Activated CD4-positive, CD25-positive, alpha-beta regulatory T cell treated with anti-CD3 and anti-CD28 coated beads, Interleukin-2, amount 50 U/mL, for 72 hours (primary cell): ENCODE measurements at places on chromosomes 7 and 10.

- no peak for DNase-seq
Observed at GRCh38 chr10:99537086-99537988, 4.6 kb downstream of the NKX2-3 start.

GRCh38 chr10:85448716-85449115 is 917.9 kb downstream of the GRID1 start:
- DNase-seq, result no peak

- DNase-seq, result no peak
Observed at GRCh38 chr10:131001438-131001837, 310.1 kb downstream of the TCERG1L start.

GRCh38 chr10:103678178-103678526 is 177.2 kb downstream of the SH3PXD2A start:
- peak; percentile 78 for DNase-seq

GRCh38 chr7:106844279-106844997 is 20.6 kb upstream of the PIK3CG start:
- no peak for DNase-seq

DNA sequence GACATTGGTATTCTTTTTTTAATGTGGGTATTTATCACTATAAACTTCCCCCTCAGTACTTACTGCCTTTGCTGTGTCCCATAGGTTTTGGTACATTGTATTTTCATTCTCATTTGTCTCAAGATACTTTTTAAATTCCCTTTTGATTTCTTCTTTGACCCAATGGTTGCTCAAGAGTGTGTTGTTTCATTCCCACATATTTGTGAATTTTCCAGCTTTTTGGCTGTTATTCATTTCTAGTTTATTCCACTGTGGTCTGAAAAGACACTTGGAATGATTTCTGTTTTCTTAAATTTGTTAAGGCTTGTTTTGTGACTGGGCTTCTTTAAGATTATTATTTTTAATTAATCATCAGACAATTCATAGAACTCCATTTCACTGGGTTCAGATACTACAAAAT is 105.0 kb downstream of the EPC1 start:
- no peak for DNase-seq

DNA sequence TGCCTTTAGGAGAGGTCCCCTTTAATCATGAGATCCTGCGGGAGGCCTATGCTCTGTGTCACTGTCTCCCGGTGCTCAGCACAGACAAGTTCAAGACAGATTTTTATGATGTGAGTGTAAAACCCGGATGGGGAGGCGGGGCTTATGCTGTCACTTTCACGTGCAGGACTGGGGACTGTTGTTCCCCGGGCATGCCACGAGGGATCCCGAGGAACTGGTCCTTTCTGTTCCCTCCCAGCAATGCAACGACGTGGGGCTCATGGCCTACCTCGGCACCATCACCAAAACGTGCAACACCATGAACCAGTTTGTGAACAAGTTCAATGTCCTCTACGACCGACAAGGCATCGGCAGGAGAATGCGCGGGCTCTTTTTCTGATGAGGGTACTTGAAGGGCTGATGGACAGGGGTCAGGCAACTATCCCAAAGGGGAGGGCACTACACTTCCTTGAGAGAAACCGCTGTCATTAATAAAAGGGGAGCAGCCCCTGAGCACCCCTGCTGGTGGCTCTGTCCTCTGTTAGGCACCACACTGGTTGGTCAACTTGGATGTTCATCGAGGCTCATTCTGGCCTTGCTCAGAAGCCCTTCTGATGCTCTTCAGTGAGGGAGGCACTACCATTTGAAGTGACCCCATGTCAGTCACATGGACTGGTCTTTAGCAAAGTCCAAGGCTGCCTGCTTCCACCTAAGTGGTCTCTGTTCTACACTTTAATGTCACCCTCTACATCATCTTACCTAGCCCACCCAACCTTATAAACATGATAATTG is 2.8 kb downstream of the COPS6 start:
- no peak for DNase-seq

DNA sequence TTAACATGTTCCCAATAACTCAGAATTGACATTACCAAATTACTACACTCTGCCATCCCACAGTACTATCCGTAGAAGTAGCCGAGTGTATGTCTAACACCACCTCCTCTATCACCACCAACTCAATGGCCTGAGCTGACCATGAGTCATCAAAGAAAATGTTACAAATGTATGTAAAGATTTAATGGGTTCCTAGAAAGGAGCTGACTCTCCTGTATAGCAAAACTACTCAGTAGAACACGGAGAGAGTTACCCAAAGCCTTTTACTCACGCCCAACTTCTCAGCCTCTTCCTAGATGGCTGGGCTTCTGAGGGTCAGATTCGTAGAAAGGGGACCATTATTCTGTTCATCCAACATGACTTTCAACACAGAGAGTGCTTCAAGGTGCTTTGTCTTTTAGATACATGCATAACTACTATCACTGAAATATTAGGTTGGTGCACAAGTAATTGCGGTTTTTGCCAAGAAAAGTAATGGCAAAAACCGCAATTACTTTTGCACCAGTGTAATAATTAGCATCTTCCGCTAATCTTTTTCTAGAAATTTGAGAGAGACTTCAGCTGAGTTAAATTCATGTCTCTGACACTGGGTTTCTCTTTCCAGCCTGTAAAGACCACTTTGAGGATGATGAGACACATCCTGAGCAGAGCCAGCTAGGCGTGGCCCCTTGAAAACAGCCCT is 24.0 kb upstream of the NANOS1 start:
- no peak for DNase-seq

DNA sequence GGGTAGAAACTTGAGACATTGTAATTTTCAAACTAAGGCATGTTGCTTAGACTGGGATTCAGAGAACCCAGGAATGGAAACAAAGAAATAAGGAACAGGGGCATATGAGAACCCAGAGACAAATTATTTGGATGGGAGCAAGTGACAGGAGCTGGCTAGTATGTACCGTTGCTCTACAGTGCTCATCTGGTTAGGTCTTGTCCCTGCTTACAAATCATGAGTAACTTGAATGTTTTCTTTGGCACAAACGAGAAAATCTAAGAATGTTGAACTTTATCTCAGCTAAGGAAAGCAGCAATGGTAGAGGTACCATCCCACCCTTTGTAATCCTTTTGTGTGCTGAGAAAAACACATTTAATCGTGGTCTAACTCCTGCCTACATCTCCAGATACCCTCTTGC is 116.0 kb upstream of the IMMP2L start:
- DNase-seq, result no peak

DNA sequence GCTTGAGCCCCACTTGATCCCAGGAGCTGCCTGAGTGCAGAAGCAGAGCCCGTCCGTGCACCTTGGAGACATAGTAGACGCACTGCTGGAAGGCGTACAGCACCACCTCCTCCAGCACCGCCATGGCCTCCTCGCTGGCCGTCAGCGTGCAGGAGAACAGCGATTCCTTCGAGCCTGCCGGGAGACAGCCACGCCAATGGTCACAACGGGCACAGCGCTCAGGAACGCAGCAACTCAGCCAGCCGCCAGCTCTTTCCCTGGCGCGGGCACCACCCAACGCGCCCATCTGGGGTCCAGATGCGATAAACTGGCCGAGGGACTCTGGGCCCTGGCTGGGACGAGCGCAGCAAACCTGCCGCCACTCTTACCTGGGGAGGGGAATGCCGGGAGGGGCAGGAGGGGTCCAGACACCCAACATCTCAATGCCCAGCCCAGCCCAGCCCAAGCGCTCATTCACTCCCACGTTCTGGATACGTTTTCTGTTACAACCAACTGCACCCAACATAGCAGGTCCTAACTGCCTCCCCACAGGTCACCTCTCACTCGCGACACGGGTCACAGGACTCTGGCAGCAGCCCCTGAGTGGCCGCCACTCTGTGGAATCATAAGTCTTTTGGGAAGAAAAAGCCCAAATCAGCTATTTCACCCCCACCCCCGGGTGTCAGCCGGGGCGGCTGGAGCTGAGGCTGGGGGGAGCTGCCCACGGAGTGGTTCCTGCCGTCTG is 41.9 kb downstream of the AP5Z1 start:
- DNase-seq, result no peak

GRCh38 chr10:77261146-77261545 is 376.5 kb downstream of the KCNMA1 start:
- no peak for DNase-seq

- DNase-seq, result no peak
Observed at GRCh38 chr7:26714006-26714405, 150.4 kb downstream of the SKAP2 start.

DNA sequence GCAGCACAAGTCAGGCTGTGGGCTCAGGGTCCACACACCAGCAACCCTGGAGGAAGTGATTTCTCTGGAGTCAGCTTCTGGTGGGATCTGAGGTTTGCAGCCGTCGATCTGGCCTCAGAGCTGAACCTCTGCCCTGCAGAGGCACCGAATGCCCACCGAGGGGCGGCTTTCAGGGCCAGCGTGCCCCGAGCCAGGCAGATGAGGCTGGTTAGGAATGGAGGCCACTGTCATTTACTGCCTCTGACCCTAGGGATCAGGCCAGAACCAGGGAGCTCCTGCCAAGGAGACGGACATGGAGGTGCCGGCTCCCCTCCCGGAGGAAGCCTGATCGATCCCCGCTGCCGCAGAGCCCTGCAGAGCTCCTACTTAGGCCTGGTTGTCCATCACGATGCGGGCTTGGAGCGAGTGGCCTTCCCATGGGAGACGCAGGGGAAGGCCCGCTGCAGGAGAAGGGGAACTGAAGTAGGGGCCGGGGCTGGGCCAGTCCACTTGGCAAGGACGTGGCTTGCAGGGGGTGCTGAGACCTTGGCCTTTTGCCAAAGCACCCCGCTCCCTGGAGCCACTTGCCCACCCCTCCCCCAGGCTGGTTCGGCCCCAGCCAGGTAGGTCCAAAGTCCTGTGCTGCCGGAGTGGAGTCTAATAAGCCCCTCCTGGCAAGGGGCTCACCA is 19.6 kb upstream of the ELFN1 start:
- no peak for DNase-seq

DNA sequence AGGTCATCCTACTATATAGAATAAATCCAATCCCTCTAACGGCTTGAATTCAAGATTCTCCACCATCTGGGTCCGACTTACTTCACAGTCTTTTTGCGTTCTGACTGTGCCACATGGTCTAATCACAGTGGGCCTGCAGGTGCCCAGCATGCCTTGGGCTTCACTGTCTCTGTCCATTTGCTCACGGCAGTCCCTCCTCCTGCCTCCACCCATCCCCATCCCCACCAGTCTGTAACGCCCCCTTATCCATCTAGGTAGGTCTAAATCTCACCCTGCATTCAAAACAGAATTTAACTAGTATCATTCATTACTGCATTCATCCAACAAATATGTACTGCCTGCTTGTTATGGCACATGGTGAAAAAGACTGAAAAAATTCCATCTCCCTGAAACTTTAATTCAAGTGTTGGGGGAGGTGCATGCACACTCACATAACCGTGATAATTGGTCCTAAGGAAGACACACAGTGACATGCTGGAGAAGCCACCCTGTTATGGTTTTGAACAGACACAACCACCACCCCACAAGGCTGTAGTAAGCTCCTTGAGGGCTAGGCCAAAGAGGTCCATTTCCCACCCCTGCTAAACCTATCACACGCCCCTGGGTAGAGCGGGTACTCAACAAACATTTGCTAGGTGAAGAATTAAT is 24.2 kb downstream of the SORBS1 start:
- no peak for DNase-seq

GRCh38 chr10:86141896-86142295 is 224.7 kb downstream of the GRID1 start:
- DNase-seq, result no peak

DNA sequence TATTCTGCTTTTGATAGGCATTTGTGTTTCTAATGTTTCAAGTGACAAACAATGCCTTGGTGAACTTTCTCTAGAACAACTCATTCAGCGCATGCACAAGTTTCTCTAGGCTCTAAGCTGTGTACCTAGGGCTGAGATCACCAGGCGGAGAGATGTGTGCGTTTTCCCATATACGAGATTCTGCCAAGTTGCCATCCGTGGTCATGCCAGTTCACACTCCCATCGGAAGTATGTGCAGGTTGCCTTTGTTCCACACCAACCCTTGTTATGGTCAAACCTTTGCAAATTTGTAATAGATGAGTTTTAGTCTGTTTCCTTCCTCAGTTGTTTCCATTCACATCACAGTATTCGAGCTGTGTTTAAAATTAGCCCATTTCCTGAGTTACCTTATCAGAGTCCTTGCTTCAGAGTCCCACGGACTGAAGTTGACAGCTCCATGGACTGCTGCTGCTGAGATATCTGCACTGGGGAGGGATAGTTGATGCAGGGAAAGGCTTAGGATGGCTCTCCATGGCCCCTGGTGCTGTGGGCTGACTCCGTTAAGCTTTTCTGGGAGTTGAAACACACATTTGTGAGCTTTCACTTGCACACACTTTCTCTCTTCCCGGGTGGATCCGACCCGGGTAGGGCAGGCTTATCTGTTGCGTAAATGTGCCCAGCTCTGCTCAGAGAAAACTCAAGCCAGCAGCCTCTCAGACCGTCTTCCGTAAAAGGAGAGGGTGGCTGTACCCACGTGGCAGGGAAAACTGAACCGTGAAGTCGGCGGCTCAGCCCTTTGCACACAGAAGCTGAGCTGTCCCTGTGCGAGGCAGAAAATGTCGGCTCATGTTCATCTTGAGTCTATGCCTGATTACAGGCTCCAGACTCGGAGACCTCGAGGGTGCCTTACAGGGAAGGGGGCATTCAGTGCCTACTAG is 49.4 kb downstream of the HK1 start:
- no peak for DNase-seq

- no peak for DNase-seq
Observed at GRCh38 chr10:17144757-17145156, 15.1 kb upstream of the CUBN start.
